ENCODE measurements at places on chromosomes 3 and 15.

- no peak for DNase-seq
These were observed 350.5 kb upstream of the ICE2 start for GRCh38 chr15:60829416-60829815.

GRCh38 chr3:195551381-195551978, 8.4 kb upstream of the PPP1R2 start:
- no peak for DNase-seq

GRCh38 chr3:49657208-49657915, 16.8 kb upstream of the APEH start:
- no peak for DNase-seq

GRCh38 chr3:13217736-13218540, 144.7 kb upstream of the IQSEC1 start:
- DNase-seq: no peak

GRCh38 chr3:43854283-43854682, 163.5 kb downstream of the ABHD5 start:
- DNase-seq: no peak

DNA sequence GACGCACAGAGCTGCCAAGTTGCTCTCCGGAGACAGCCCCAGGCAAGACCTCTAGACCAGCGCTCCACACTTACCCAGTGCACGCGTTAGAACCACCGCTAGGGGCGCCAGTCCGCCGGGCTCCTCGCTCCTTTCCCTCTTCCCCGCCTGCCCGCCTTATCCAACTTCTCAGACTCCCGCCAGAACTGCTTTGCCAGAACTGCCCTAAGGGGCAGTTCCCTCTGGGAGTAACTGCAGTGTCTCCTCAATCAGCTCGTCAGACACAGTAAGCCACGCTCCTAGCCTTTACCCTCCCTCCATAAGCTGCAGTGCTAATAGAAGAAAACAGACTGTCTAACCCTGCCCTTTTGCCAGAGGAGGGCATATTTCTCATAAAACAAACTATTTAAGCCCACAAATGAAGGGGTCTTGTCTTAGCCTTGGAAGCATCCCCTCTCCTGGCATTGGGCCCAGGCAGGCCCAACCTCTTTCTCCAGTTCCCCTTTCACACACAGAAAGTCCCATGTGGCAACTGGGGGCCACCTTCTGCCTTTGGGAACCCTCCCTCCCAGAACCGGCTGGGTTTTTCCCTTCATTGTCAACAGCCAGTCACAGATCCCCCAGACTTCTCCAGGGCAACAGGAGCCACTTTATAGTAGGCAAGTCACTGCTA, 3.7 kb downstream of the BMF start:
- DNase-seq: peak; percentile 77

DNA sequence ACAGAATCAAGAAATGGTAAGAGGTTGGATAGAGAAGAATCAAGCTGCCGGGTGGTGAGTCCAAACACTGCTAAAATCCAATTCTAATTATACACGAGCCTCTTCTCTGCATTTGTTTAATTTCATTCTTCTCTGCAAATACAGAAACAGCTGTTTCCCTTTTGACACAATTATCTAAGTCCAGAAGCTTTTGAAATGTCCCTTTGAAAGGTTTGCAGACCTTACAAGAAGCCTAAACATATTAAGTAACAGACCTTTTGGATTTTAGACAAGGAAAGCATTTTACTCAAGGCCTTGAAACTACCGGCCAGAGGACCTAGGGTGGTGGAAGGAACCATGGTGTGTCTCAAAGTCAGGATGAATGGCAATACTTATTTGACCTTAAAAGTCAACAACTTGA, 403.8 kb upstream of the ADAMTS9 start:
- no peak for DNase-seq

- no peak for DNase-seq
These were observed 12.5 kb upstream of the CAMKV start for GRCh38 chr3:49882166-49882565.

DNA sequence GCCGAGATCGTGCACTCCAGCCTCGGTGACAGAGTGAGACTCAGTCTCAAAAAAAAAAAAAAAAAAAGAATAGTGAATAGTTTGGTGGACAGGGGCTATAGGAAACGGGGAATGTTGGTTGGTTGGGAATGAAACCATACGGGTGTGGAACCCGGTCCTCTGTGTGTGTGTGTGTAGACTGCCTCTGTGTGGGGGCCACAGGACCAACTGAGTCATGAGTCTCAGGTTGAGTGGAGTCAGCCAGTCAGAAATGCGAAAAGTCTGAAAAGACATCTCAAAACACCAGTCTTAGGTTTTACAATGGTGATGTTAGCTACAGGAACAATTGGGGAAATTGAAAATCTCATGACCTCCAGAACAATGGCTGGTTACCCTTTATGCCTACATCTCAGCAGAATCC, 44.5 kb downstream of the ZDHHC19 start:
- no peak for DNase-seq

DNA sequence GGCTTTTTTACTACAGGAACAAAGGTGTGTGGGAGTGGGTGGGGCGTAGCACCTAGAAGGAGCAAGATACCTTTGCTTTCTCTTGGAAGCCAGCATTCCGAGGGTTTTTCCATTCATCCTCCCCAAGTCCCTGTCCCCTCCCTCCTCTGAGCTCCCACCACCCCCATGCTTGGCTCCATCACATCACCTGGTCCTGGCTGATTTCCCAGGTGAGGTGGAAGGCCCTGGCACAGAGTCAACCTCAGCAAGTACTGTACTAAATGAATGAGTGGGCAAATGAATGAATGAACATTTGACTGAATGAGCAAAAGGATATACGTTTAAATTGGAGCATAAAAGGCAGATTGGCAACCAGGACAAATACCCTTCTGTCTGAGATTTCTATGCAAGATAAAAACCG, 45.4 kb downstream of the DZIP1L start:
- DNase-seq: no peak

DNA sequence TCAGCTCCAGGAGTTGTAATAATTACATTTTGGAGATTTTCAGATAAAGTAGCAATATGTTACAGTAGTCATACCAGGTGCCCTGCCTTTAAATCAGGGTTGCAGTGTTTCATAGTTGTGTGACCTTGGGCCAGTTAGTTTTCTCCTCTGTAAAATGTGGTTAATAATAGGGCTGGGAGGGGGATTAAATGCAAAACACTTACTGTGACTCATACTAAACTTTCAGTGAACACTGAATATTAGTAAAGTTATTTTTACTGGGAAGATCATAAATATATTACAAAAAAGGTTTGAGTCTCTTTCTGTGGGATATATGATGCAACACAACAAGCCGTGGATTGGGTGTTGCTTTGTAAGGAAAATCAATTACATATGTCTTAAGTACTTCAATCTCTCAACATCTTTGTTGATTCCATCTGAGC, 1.1 kb upstream of the EBLN2 start:
- DNase-seq: no peak

DNA sequence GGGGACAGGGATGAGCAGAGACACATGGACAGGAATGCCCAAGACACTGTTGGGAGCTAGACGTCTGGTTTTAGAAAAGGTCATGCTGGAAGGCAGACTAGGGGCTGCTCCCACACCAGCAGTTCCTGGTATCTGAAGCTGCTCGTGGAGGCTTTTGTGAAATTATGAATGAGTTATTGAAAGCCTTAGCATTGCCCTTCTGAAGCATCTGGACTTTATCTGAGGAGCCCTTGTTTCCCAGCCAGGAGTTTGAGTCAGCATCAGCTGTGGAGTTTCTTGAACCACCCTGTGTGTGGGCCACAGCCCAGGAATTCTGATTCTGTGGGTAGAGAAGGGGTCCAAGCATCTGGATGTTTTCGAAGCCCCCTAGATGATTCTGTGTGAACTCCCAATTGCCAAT, 258.7 kb downstream of the SLCO3A1 start:
- DNase-seq: no peak

- no peak for DNase-seq
These were observed 1.8 kb upstream of the CCR9 start for GRCh38 chr3:45884368-45885201.

DNA sequence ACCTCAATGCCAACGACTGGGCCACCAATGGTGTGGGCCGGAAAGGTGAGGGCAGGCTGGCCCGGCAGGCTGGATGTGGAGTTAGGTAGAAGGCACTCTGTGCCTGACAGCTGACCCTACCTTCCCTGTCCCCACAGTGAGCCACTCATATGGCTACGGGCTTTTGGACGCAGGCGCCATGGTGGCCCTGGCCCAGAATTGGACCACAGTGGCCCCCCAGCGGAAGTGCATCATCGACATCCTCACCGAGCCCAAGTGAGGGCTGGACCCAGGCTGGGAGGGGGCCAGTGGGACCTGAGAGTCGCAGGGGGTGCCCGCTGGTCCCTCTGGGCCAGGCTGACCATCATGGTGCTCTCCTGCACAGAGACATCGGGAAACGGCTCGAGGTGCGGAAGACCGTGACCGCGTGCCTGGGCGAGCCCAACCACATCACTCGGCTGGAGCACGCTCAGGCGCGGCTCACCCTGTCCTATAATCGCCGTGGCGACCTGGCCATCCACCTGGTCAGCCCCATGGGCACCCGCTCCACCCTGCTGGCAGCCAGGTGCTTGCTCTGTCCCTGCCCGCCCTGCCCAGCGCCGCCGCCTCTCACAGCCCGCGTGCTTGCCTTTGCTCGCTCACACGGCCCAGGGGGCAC, 4.5 kb upstream of the FES start:
- no peak for DNase-seq

GRCh38 chr3:100725935-100726513, 16.7 kb downstream of the TFG start:
- no peak for DNase-seq

DNA sequence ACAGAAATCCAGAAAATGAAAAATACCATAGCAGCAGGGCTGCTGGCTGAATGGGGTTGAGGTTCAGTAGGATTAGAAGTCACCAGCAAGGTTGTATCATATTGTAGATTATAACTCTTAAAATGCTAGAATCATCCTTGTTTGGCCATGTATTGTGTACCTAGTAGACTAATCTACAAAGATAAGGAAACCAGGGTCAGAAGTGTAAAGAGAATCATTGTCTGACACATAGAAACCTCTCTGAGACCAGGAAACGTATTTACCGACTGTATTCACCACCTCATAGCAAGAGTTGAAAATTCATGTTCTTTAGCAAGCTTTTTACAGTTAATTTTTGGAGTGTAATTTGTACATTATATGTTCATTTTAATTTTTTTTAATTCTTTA, 168.8 kb downstream of the ECT2 start:
- no peak for DNase-seq

GRCh38 chr3:165103616-165104015, 25.3 kb upstream of the SI start:
- DNase-seq: no peak

- no peak for DNase-seq
These were observed 82.4 kb downstream of the P3H2 start for GRCh38 chr3:190038050-190038933.

- no peak for DNase-seq
These were observed 406.3 kb downstream of the MAGI1 start for GRCh38 chr3:65632414-65632813.

DNA sequence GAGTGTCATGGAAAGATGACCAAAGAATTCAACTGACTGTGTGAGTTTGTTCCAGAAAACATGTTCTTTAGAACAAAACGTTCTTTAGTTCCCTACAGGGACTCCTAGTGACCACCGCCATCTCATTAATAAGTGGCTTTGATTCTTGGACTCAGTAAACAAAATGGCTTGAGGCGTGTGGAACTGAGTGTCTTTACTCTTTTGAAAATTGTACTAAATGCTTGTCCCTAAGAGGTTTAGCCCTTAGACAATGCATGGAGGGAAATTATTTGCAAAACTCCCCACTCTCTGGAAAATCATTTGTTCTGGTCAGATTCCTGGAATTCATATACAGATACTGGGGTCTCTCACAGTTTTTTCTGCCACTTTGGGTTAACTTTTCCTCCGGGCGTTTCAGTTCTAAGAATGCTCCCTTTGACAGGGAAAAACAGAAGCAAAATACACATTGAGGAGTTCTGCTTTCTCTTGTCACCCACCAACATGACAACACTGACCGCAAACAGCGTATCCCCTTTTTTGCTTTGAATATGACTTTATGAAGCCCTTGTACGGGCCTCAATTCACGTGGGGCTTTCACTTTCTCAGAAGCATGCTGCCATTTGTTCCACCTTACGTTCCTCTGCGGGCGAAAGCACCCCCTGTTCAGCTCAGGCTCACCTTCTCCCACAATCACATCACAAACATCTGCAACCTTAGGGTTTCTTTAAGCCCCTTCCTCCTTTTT, 15.3 kb upstream of the NRROS start:
- no peak for DNase-seq
